GF-D8 (cell line): ENCODE measurements at places on chromosomes 13 and 19.

DNA sequence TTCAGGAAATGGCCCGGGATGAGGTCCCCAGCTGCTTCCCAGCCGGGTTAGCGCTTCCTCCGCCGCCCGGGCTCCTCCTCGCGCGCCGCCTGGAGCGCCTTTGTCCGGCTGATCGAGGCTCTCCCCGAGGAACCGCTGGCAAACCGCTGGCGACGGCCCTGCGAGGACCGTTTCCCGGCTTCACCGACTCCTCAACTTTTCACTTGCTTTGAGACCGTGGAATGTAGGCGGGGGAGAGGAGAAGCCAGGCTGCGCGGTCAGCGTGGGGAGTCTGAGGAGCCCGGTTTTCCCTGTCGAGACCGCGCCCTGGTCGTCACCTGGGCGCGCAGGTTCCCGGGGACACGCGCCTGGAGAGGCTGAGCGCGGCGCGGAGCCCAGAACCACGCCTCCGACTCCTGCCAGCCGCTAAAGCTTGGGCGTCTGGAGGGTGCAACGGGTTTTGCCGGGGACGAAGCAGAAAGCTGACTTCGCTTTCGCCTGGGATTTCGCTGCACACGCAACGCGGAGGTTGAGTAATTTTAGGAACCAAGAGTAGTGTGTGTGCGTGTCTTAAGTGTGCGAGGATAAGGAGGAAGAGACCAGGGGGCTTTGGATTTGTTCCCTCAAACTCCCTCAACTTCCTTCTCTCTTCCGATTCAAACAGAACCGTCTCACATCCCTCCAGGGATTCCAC is 7.3 kb upstream of the DGKH start:
- DNase-seq, result no peak

- DNase-seq, result no peak
These were observed 7.5 kb upstream of the MIER2 start for GRCh38 chr19:351976-352625.

- DNase-seq, result no peak
These were observed 16.3 kb upstream of the IGSF23 start for GRCh38 chr19:44597131-44597491.

GRCh38 chr19:3987619-3988371 is 2.5 kb upstream of the EEF2 start:
- DNase-seq, result peak; percentile 44

DNA sequence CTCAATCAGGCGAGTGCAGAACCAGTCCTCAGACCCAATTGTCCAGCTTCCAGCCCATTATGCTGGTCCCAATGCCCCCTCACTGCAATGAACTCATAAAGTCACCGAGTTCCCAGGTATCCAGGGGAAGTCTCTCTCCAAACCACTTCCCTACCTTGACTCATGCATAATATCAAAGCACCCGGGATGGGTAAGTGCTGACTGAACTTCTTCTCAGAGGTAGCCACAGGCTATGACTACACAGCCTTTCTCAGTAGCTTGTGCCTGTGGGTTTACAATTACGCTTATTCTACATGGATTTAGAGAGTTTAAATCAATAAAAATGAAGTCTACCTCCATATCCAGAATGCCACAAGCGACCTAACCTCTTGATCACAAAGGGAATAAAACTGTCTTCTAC is 1.7 kb upstream of the C13orf42 start:
- DNase-seq, result no peak

DNA sequence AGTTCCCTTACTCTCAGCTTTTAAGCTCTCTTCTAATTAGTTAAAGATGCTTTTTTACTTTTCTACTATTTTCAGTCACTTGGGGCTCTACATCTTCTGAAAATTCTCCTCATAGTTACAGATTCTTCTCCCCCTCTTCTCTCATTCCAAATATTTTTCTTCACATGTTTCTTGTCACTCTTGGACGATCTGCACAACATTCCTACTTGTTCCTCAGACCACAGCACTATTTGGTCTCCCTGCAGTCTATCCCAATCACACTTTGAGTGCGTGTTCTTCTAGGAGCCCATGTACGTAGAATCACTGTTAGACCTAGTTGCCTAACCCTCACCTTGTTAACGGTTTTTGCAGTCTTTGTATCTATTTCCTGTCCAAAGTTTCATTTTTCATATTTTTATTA is 222.5 kb upstream of the SPRY2 start:
- DNase-seq, result no peak

- no peak for DNase-seq
These were observed 264.7 kb downstream of the DACH1 start for GRCh38 chr13:71602344-71602743.

DNA sequence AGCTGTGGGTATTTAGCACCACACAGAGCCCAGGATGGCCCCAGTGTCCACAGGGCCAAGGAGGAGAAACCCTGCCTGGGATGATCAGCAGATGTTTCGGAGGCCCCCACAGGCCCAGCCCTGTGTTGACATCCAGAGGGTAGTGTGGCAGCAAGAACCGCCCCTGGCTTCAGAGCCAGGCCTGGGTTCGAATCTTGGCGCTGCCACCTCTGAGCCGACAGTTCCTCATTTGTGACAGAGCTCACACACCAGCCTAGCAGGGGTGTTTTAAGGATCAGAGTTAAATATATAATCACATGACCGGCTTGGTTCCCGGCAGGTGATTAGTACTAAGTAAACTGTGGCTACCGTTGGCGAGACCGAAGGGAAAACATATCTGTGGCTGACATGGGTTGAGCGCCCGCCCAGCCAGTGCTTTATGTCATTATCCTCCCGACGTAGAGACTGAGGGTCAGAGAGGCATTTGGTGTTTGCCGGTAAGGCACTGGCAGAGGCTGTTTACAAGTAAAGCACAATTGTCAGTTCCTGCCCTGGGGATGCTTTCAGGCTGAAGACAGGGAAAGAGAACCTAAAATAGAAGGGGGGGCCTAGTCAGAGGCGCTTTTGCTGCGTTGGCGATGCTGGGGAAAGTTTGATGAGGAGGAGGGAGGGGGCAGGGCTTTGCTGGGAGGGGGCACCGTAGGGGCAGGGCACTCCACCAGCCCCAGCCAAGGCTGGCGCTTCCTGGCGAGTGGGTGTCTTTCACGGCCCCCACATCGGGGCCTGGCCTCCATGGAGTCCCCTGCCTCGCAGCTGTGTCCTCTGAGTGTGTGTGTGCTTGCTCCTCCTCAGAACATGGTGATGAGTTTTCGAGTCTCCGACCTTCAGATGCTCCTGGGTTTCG is 4.8 kb downstream of the PIAS4 start:
- no peak for DNase-seq

GRCh38 chr19:29855741-29856500 is 44.1 kb downstream of the CCNE1 start:
- no peak for DNase-seq

- DNase-seq, result no peak
These were observed 17.9 kb upstream of the RFC3 start for GRCh38 chr13:33799950-33800592.

DNA sequence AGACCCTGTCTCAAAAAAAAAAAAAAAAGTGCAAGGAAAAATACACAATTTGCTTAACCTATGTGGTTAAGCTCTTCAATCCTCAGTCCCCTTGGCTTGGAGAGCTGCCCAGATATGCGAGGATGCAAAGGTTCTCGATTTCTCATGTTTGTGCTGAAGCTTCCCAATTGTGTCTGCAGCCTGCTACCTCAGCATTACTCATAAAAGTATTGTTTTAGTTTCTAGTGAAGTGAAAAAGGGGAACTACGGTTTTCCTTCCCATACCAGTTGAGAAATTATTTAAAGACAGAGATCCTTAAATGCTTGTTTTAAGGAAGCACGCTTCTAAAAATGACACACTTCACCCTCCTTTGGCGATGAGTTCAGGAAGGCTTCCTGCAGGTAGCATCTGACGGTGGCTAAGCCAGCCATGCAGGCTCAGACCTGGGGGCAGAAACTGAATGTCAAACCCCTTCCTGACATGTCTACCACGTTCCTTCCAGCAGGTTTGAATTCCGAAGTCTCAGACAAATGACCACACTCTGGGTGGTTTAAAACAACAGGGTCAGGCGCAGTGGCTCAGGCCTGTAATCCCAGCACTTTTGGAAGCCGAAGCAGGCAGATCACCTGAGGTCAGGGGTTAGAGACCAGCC is 47.9 kb downstream of the RUBCNL start:
- DNase-seq, result peak; percentile 87

- DNase-seq, result no peak
These were observed 828 bp upstream of the PBX4 start for GRCh38 chr19:19619181-19619848.

DNA sequence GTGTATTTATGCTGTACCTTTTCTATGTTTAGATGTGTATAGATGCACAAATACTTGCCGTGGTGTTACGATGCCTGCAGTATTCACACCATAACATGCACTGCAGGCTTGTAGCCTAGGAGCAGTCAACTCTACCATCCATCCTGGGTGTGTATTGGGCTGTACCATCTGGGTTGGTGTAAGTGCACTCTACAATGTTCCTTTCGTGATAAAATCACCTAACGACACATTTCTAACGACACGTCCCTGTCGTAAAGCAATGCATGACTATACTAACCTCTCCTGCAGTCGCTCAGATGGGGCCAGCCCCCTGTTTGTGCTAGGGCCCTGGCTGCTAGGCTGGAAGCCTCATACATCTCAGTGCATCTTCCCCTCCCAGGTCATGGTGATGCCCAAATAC is 18.4 kb downstream of the CD177 start:
- DNase-seq, result no peak

GRCh38 chr19:32453736-32454135 is 48.2 kb downstream of the DPY19L3 start:
- DNase-seq, result no peak

DNA sequence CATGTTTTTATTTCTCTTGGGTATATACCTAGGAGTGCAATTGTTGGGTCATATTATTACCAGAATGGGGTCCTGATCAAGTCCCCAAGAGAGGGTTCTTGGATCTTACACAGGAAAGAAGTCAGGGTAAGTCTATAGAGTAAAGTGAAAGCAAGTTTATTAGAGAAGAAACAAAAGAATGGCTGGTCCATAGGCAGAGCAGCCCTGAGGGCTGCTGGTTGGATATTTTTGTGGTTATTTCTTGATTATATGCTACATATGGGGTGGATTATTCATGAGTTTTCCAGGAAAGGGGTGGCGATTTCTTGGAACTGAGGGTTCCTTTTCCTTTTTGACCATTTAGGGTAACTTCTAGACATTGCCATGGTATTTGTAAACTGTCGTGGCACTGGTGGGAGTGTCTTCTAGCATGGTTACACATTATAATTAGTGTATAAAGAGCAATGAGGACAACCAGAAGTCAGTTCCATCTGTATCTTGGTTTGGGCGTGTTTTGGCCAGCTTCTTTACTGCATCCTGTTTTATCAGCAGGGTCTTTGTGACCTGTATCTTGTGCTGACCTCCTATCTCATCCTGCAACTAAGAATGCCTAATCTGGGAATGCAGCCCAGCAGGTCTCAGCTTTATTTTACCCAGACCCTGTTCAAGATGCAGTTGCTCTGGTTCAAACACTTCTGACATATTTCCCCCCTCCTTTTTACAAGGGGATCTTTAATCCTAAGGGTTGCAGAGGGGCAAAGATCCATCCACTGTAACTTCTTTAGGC is 41.1 kb downstream of the CEACAM1 start:
- DNase-seq, result no peak

DNA sequence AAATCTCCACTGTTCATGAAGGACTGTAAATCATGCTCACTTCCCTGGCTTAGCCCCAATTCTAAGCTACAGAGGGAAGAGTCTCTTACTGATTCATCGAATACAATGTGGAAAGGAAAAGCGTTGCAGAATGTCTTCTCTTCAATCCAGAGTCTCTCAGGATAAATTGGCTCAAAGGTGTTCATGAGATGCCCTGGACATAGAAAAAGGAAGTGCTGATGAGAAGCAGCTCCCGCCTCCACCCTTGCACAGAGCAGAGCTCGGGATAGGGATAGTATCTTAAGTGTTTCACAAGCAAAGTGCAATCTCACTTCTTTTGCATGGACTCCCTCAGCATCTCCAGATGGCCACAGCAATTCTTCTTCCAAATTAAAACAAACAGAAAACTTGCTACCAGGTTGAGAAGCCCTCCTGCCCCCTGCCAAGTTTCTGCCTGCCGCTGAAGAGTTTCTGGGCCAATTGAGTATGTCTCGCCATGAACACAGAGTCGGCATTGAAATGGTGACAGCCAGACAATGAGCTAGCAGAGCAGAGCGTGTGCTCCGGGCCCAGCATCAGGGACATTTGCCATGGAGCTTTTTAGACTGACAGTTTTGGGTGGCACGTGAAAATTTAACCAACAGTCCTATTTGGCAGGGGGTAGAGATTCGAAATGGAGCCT is 85.7 kb downstream of the C13orf42 start:
- no peak for DNase-seq

GRCh38 chr13:46804391-46804815 is 7.4 kb upstream of the ESD start:
- DNase-seq, result no peak

- no peak for DNase-seq
These were observed 20.5 kb upstream of the STRN4 start for GRCh38 chr19:46766569-46767317.

DNA sequence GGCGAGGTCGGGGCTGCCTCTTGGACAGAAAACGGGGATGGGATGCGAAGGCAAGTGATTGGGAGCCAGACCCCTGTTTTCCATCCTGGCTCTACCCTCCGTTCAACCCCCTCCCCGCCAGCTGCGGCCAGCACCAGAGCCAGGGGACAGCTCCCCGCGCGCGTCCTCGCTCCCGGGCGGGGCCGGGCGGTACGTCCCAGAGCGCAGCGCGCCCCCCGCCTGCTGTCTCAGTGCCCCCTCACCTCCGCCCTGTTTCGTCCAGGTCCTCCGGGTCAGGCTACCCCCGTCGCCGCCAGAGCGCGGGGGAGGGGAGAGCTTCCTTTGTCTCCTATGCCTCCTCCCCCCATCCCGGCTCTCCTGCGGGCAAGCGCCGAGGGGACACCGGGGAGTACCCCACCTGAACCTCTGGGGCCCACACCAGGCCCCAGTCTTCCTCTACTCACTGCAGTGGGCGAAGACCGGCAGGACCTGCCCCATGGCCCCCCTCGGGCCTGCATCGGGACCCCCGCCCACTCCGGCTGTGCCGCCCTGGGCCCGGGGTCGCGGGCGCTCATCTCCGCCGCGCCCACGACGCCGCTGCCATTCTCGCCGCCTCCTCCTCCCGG is 396 bp downstream of the RTN2 start:
- DNase-seq, result no peak

GRCh38 chr19:3821857-3822364 is 35.7 kb upstream of the MATK start:
- peak; percentile 23 for DNase-seq

DNA sequence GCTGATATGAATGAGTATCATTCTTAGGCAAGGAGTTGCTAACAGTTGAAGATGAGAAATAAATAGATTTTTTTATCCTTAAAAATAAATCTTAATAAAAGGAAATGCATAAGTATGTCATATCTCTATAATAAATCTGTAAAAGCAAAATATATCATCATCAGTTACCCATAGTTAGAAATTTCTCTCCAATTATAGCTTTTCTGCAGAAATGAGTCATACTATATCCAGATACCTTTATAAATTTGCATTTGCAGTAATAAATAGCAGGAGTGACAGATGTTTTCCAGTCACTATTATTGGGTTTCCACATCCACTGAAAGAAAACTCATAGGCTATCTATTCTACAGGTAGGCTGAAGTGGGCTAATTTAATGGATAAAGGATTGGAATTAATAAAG is 829.8 kb downstream of the PCDH9 start:
- no peak for DNase-seq
